PC-3 (cell line): ENCODE measurements at places on chromosomes 5 and 9. TPM values are rescaled to one million over a fixed set of nuclear protein-coding genes. Genes with fewer than 3 reads are reported as not detected.
A peak's percentile ranks its signal among the peaks of the same experiment; 100 is the strongest.

DNA sequence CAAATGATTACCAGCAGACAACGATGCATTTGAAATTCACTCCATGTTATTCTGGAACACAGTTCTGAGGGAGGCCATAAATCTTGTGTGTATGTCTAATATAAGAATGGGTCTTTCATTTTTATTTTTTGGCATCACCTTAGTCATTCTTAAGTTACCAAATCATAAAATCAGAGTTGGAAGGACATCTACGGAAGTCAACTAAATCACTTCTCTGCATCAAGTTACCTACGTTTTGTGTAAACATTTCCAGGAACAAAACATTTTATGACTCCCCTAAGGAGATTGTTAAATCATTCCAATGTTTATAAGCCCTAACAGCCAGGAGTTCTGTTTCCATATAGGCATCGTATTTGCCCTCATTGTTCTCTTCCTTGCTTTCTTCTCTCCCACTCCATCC lies 378.2 kb downstream of the FAM170A start:
- peak; percentile 75 for DNase-seq

Gene FBP2
- not detected in 2 replicates for total RNA-seq

DNA sequence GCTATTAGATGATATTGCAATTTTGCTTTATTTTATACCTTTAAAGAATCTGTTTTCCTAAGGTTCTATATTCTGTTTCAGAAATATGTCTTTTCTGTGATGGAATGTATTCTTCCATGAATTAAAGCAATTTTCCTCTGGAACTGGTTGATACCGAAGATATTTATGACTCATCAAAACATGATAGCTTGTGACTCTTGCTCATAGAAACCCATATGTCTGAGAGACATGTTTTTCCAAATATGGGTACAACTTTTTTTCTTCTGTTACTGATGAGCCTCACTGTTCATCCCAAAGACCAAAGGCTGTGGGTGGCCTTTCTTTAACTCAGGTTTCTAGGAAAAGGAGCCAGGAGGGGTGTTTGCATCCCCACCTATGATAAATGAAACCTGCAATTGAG lies 126.1 kb upstream of the PAPPA start:
- DNase-seq: peak; percentile 29

- DNase-seq: no peak
Measured at GRCh38 chr9:111412280-111412679, 71.9 kb downstream of the ECPAS start.

- DNase-seq: peak; percentile 82
Measured at GRCh38 chr5:74316064-74316603, 324.4 kb downstream of the ENC1 start.

GRCh38 chr9:34689512-34689911 lies 1.6 kb downstream of the CCL19 start:
- DNase-seq: no peak

DNA sequence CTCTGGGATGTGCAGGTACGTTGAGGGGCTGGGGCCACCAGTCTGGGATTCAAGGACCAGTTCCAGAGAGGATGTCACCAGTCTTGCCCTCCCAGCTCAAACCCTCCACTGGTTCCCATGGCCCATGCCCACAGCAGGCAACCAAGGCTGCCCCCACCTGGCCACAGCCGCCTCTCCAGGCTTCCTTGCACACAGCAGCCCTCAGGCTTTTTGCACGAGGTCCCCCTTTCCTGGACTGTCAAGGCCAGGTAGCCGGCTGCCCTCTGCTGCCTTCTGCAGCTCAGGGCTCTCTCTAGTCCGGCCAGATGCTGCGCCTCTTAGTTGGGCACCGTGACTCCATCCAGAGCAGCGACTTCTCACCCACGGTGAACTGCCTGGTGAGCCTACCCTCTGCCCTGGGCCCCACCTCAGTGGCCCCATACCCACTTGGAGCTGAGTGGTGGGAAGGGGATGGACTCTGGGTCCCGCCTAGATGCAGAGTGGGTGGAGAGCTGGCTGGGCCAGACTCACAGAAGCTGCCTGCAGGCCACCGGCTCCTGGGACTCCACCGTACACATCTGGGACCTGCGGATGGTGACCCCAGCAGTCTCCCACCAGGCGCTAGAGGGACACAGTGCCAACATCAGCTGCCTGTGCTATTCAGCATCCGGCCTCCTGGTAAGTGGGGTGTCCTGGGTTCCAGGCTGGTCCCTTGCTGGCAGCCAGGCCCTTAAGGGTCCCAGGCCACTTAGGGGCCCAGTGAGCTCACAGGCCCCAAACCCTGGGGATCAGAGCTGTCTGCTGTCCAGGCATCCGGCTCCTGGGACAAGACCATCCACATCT lies 2.9 kb downstream of the WDR38 start:
- peak; percentile 49 for DNase-seq

Gene IGFBPL1
- 0.66 TPM in 1 of 2 replicates, not detected in the other for total RNA-seq

GRCh38 chr5:140611020-140611521 lies 21.9 kb downstream of the CD14 start:
- no peak for DNase-seq

Gene PDE6A
- total RNA-seq: not detected in 2 replicates

GRCh38 chr9:98852961-98853360 lies 45.5 kb downstream of the GALNT12 start:
- peak; percentile 5 for DNase-seq

- no peak for DNase-seq
Measured at GRCh38 chr5:109469896-109470662, 60.3 kb upstream of the PJA2 start.

DNA sequence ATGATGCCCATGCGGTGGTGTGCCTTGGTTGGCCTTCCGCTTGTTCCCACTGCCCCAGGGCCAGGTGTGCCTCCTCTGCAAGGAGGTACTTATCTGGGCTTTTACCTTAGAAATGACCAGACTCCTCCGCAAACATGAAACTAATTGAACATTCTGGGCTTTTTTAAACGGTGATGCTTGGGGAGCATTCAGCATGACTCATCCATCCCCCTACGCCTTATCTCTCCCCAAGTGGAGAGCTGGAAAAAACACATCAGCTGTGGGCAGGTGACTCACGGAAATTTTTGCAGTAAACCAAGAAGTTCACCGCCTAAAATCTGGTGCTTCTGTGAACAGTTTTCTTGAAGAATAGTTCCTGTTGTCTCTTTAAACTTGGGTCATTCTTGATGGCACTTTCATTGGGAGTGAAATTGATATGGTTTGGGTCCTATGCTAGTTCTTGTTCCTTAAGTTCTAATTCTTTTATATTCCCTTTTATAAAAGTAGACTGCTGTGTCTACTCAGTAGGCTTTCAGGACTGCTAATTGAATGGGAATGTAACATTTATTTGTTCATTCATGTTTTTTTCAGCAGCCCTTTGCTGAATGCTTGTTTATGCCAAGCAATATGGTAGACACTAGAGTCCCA lies 39.6 kb downstream of the SFXN1 start:
- peak; percentile 5 for DNase-seq

DNA sequence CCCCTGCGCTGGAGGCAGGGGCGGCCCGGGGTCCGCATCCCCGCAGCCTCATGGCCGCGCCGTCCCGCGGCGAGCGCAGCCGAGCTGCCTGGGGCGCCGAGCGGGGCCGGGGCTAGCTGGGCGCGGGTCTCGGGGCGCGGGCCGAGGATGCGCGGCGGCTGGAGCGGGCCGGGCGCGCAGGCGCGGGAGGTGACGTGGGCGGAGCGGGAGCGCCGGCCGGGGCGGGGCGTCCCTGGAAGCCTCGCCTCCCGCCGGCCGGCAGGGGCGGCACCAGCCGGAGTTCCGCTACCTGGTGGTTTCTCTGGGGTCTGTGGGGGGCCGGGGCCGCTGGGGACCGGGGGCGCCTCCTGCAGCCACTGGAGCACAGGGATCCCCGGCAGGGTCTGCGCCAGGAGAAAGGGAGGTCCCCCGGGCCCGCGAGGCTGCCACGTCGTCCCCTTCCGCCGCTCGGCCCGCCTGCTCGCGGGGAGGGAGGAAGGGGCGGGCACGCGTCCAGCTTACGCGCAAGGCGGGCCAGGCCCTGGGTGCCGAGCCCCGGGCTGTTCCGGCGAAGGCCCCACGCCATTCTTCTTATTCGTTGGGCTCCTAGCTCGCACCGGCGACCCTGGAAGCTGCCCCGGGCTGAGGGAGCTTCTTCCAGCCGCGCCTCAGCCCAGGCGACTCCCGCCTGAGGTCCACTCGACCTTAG lies at the start of gene LPCAT1:
Gene LPCAT1 (minus strand): TSS at position 168 of the 688 bp plus-strand sequence. CDS start 116 bp downstream, at position 52.
- DNase-seq: peak; percentile 75

- DNase-seq: no peak
Measured at GRCh38 chr5:93034621-93035590, 546.1 kb downstream of the NR2F1-AS1 start.

GRCh38 chr5:168773226-168773625 lies 194.1 kb upstream of the PANK3 start:
- no peak for DNase-seq

- no peak for DNase-seq
Measured at GRCh38 chr5:1406681-1407640, 38.3 kb downstream of the SLC6A3 start.
